Body of pancreas (tissue), 4 donors: ENCODE measurements at places on chromosomes 16 and 17. TPM values are rescaled to one million over a fixed set of nuclear protein-coding genes. Genes with fewer than 3 reads are reported as not detected.

DNA sequence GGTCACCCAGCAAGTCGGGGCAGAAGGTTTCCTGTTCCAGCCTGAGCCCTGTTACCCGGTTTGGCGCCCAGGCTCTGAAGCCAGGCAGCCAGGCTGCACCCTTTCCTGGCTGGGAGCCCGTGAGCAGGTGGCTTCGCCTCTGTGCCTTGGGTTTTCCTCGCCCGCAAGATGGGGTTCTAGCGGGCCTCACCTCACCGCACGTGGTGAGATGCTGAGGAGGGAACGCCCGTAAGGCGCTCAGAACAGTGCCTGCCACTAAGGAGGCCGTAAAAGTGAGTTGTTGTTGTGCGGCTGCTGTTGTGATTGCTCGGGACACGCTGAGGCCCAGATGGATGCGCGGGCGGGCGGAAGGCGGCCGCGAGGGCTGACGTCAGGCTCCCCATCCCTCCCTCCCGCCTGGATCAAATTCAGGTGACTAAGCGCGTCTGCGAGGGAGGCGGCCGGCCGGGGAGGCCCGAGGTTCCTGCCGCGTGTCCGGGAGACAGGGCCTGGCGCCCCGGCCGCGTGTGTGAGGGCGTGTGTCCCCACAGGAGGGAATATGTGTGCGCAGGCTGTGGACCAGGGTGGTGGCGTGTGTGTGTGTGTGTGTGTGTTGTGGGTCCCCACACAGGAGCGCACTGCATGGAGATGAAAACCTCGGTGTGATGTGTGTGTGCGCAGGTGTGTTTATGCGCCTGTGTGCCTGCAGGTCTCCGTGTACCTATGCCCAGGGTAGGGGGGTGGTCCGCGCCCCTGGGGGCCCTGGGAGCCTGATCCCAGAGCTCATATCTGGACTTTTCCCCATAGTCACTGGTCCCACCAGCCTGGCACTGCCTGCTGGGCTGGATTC lies 4.3 kb downstream of the CAMKK1 start:
- peak; percentile 61 for DNase-seq

- DNase-seq = no peak
Observed at GRCh38 chr17:59333836-59334235, 2.4 kb downstream of the YPEL2 start.

DNA sequence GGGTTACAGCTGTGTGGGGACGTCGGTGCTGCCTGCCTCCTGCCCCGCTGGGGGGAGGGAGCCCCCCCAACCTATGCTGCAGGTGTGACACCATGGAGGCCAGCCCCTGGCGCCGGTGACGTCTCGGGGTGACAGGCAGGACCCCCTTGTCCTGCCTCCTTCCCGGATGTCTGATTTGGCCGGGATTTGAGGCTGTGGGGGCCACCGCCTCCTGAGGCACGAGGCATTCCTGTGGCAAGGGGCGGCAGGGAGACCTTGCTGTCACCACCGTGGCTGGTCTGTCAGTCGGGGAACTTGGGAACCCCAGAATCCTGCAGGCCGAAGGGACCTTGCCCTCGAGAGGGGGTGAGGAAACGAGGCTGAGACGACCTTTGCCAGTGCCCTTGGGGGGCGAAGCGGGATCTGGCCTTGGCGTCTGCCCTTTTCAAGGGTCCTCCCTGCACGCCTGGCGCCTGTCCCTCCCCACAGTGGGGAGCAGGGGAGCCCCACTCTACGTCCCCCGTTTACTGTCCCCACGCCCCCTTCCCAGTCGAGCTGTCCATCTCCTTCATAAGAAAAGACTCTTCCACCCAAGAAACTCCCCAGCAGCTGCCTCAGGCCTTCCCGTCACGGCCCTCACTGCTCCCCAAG lies 74.4 kb downstream of the METRNL start:
- DNase-seq = no peak

DNA sequence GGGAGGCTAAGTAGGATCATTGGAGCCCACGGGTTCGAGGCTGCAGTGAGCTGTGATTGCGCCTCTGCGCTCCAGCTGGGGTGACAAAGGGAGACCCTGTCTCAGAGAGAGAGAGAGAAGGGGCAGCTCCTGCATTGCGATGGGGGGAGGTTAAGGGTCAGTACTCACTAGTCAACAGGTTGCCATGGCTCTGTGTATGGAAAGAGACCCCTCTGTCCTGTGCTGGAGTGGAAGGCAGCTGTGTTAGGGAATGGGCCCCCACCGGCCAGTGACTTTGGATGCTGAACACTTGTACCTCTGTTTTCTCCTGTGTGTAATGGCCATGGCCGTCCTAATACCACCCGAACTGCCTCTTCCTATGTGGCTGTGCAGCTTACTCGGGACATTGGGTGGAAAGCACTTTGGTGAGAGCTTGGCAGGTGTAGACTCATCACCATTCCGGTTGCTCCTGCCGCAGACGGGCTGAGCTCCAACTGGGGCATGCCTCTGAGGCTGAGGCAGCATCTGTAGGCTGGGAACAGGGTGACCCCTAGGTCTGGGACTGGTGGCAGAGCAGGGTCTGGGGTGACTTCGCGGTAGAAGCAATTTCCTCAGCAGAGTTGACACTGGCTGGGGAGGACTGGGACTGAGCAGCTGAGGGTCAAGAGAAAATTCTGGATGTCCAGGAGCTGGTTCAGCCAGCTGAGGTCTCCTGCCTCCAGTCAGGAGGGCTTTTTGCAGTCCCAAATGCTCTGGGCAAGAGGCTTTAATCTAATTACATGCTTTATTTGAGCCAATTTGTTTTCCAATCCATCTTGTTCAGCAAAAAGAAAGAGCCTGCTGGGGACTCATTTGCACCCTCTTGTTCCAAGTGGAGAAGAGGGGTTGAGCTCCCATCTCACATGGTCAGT lies 184.5 kb downstream of the NTN1 start:
- DNase-seq = no peak

GRCh38 chr17:63611354-63611753 lies 10.7 kb downstream of the TACO1 start:
- no peak for DNase-seq

DNA sequence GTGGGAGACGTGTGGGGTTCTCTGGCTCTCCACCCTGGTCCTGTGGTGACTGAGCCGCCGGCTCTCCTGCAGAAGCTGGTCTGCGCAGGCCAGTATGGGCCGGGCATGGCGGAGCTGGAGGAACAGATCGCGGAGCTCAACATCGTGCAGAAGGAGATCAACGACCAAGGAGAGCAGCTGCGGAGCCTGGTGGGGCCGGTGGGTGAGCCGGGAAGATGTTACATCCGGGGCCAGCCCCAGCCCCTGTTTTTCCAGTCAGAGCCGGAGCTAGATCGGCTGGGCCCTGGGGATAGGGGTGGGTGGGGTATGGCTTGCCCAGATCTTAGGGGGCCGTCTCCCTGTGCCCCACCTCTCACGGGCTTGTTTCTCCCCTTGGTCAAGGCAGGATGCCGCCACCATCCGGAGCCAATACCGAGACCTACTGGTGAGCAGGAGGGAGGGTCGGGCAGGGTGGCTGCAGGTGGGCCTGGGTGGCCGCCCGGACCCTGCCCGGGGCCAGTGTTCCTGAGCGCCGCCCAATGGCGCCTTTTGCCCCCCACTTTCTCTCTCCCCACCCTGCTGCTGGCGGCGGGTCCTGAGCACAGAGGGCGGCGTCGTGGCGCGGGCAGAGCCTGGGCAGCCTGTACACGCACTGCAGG lies 5.0 kb downstream of the EVPLL start:
- DNase-seq = no peak

GRCh38 chr17:64146418-64147109 lies 16.6 kb upstream of the ERN1 start:
- DNase-seq = peak; percentile 75

Gene GNAO1
- 3.0 TPM for total RNA-seq

Gene VMO1
- total RNA-seq = not detected

Gene HSPB9
- not detected for total RNA-seq

Gene SDK2
- total RNA-seq = 0.26 TPM
